ENCODE measurements at places on chromosomes 13 and 19.

GRCh38 chr19:40055049-40055448 is 982 bp downstream of the ZNF780B start:
- no peak for DNase-seq

- no peak for DNase-seq
Measured at GRCh38 chr19:46697204-46697960, 19.5 kb downstream of the PRKD2 start.

GRCh38 chr19:3982701-3983541 is 2.3 kb downstream of the EEF2 start:
- no peak for DNase-seq

DNA sequence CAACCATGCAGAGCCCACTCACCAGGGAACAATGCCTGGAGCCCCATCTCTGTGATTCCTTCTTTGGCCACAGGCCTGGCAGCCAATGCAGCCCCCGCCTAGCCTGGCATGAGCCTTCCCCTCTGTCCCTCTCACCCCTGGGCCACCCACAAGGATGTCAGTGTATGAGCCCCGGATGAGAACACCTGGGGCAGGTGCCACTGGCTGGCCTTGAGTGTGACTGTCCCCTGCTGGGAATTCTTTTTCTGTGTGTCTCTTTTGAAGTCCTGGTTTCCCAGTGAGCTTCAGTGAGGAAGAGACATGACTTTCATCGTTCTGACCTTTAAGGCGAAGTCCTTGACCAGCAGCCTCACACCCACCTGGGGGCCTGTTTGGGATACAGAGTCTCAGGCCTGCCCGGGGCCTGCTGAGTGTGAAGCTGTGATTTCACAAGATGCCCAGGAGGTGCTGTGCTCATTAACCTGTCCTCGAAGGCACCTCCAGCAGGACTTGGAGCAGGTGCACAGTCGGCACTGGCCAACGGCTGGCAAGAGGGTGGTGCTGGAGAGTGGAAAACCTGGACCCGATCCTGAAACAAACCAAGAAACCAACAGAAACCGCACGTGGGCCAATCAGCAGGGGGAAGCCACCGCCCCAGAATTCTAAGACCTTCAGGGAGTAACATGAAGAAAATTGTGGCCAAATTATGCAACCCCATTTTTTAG is 27.4 kb upstream of the SPACA7 start:
- no peak for DNase-seq

DNA sequence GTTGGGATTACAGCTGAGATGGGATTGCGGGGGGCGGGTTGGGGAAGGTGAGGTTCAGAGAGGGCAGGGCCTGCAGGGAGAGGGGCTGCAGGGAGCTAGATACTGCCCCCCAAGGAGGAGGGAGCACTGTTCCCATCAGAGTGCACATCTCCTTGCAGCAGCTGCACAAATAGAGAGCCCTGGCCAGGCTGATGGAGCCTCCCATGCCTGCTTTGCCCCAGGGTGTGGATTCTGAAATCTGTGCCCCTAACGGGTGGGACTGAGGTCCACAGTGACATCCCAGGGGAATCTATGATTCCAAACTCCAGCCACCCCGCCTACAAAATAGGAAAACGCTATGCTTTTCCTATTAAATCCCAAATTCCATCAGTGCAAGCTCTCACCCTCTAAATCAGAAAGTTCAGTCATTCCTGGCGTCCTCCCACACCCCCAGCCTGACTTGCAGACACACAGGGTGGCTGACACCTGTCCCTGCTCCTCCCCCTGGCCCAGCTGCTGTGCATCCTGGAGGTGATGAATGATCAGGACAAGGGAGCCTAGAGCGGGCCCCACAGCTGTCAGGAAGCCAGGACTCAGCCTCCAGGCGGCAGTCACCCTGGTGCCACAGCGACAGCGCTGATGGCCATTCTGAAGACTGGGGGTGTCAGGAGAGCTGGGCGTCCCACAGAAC is 6.3 kb upstream of the CEACAM21 start:
- no peak for DNase-seq

GRCh38 chr13:27370305-27370872 is 54.0 kb upstream of the GTF3A start:
- no peak for DNase-seq

DNA sequence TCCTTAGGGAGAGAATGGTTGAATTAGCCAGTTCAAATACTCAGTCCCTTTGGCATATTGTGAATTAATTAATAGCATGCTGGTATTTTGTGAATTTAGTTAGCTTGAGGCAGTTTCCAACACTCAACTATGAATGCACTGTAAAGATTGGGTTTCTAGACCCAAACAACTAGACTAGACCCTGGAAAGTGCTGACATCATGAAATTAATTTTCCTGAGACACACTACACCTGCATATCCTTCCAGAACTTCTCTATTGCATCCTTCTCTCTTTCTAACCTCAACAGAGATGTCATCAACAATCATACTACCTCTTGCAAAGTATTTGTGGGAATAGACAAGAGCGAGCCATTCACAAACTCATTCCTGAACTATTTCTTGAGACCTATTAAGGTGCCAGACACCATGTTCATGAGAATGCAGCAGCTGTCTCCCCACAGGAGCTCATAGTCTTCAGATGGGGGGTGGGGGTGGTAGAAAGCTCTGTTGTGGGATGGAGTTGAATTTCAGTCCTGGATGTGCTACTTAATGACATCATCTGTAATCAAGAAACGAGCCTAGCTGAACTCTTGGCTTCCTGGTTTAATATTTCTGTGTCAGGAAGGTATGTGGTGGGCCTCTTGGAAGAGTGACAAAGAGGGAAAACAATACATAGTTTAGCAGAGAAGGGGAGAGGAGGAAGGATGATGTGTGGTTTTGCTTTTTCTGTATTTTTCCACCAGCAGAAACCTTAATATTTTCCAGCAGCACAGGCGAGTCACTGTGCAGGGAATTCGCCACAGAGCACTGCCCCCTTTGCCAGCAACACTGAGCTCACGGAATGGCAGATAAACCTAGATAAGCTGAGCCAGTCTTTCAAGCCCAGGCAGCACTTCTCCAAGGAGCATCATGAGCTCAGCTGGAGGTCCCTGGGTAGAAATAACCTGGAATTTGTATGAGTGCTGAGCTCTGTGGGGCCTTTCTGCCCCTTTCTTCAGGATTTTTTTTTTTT is 53.1 kb upstream of the CYSLTR2 start:
- DNase-seq = no peak

GRCh38 chr19:18558604-18559003 is 934 bp downstream of the KXD1 start:
- no peak for DNase-seq

- no peak for DNase-seq
Measured at GRCh38 chr13:51971520-51972426, 39.5 kb downstream of the ATP7B start.

GRCh38 chr13:42396501-42396900 is 124.5 kb downstream of the AKAP11 start:
- no peak for DNase-seq

- no peak for DNase-seq
Measured at GRCh38 chr19:4933528-4933927, 24.2 kb downstream of the UHRF1 start.

DNA sequence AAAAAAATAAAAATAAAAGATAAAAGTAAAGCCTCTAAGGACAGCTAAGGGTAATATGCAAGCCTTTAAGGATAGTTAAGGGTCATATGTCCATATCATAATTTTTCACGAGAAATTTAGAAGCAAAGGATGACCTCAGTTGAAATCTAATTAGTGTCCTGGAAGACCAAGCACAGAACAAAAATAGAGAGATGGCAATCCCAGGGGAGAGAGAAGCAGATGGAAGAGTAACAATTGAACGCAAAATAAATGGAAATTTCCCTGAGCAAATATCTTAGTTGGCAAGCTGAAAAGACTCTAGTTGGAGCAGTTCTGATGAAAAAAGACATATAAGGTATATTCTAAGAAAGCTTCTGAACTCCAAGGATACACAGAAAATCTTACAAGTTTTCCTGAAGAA is 275.4 kb downstream of the NALCN start:
- no peak for DNase-seq

- DNase-seq = no peak
Measured at GRCh38 chr13:90415902-90416301, 931.6 kb upstream of the MIR17HG start.
